ENCODE measurements at places on chromosomes 7 and 10. TPM values are rescaled to one million over a fixed set of nuclear protein-coding genes. Genes with fewer than 3 reads are reported as not detected.

AKR1C4 gene
- total RNA-seq, result not detected

LDB3 gene
- not detected for total RNA-seq

PAPSS2 gene
- 1.1 TPM for total RNA-seq

TMEM176B gene
- total RNA-seq, result not detected

ACBD7 gene
- total RNA-seq, result 0.48 TPM

RGR gene
- total RNA-seq, result not detected

TAS2R39 gene
- not detected for total RNA-seq

SFMBT2 gene
- under 0.01 TPM for total RNA-seq

CCL24 gene
- not detected for total RNA-seq

STOX1 gene
- 0.21 TPM for total RNA-seq

ACTL6B gene
- total RNA-seq, result not detected

CHAT gene
- not detected for total RNA-seq

Measured in tracheal epithelial cell (primary cell).